ENCODE measurements at places on chromosomes 3 and 15.

GRCh38 chr3:159821110-159821509 lies 167.5 kb upstream of the IL12A start:
- no peak for DNase-seq

- DNase-seq = peak; percentile 39
Observed at GRCh38 chr3:161560008-161560637, 63.5 kb downstream of the OTOL1 start.

DNA sequence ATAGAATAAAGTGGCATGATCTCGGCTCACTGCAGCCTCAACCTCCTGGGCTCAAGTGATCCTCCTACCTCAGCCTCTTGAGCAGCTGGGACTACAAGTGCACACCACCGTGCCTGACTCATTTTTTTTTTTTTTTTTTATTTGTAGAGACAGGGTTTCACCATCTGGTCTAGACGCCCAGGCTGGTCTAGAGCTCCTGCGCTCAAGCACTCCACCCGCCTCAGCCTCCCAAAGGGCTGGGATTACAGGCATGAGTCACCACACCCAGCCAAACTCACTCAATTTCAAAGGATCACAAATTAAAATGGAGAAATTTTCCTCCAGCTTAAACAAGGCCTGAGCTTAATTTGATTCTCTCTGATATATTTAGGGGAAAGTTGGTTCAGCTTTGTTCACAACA lies 27.3 kb upstream of the NMB start:
- no peak for DNase-seq

DNA sequence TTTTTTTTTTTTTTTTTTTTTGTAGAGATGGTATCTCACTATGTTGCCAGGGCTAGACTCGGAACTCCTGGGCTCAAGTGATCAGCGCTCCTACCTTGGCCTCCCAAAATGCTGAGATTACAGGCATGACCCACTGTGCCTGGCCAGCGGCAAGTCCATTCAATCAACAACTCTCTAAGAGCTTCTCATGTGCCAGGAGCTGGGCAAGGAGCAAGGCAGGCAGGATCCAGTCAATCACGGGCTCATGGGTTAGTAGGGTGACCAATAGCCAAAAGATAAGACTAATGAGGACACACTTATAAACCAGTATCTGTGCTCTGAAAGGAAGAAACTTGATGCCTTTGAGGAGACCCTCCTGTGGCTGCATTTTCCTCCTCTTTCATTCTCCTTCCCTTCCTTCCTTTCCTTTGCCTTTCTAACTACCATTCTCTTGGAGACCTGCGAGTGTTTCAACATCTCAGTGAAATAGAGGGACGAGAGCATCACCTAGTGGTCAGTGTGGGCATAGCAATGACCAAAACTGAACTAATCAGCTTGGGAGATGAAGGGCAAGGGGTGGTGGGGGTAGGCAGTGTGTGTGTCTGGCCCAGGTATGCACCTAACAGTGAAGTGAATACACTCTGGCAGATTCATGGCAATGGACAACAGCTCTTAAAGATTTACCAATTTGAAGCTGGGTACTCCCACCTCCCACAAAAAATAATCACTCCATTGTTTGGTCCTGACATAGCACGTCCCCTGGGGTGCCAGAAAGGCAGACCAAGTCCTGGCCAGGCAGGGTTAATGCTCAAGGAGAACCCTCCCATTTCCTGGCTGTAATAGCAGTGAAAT lies 6.3 kb downstream of the RPP25 start:
- DNase-seq = peak; percentile 64

GRCh38 chr15:71413419-71413818 lies 298.1 kb downstream of the THSD4 start:
- no peak for DNase-seq

DNA sequence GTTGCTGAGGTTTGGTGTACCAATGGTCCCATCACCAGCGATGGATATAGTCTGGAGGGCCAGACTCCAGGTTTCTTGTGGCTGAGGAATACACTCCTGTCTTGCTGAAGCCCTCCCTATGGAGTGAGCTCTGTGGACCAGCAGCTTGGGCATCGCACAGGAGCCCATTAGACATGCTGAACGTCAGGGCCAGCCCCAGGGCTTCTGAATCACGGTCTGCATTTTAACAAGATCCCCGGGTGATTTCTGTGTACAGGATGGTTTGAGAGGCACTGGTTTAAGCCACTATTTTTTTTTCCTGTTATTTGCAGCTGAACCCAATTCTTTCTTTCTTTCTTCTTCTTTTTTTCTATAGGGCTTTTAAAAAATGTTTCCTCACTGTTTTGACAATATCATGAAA lies 69.5 kb upstream of the XCR1 start:
- no peak for DNase-seq

GRCh38 chr15:71707230-71708050 lies 102.9 kb upstream of the NR2E3 start:
- DNase-seq = no peak

DNA sequence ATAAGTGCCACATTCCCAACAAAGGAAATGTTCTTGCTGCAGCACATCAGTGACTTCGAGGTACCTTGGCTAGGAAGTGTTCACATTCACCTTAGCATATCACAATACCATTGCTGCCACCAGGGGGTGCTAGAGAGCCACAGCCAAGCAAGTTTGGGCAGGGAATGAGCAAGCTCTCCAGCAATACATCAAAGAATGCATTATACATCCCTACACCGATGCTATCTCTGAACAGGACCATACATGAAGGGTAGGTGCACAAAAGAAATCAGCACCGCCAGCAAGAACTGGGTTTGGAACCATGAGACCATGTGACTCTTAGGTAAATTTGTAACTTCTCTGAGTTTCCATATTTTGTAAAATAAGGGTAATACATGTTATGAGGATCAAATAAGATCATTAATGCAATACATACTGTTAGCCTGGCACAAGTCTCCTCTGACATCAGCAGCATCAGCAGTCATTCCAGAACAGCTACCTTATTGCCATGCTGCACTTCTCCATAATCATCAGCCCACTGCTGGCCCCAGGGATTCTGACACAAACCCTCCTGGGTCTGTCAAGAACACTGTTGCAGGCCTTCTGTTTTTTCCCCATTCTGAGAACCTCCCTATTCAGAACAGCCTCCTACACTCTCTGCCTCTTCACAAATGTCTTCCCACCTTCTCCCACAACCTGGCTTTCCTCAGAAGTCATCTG lies 37.5 kb downstream of the RYK start:
- DNase-seq = peak; percentile 29

- DNase-seq = no peak
Observed at GRCh38 chr3:178699810-178700209, 163.6 kb downstream of the KCNMB2 start.
